ENCODE measurements at places on chromosomes 1 and 21.

- no peak for DNase-seq
These were observed 16.8 kb downstream of the LRP8 start for GRCh38 chr1:53310847-53311681.

DNA sequence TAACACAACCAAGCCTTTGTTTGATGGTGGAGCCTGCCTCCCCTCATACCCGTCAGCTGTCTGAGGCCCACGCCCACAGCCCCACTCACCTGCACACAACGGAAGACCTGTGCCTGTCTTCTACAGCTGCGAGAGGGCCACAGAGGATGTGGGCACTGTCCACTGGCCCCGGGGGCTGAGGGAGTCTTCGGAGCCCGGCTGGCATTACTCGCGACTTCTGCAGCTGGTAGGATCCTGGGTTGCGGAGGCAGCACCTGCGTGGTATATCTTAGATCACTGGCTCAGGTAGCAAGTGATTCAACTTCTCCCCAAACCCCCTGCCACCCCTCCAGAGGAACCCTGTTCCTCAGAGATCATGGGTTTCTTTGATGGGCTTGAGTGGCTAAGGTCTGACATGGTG, 109.9 kb downstream of the EDEM3 start:
- DNase-seq, result no peak

GRCh38 chr1:64925594-64925993, 40.8 kb downstream of the JAK1 start:
- no peak for DNase-seq

DNA sequence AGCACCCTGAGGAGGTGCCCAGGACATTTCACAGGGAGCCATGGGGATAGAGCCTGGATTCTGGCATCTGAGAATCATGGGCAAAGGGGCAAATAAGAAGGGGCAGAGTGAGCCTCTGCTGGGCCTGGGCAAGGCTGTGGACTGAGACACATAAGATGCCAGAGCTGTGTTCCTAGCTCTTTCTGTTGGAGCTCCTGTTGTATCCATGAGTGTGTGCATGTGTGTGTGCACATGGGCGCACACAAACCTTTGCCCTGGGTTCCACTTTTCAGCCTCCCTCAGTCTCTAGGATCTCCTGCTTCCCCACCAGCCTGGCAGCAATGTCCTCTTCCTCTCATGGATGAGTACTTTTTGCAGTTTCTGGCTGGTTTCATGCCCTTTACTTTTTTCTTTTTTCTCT, 44.0 kb downstream of the ATF3 start:
- no peak for DNase-seq

GRCh38 chr21:15430577-15430976, 299.2 kb upstream of the USP25 start:
- no peak for DNase-seq

GRCh38 chr1:86429835-86430234, 5.9 kb downstream of the CLCA2 start:
- DNase-seq, result no peak

DNA sequence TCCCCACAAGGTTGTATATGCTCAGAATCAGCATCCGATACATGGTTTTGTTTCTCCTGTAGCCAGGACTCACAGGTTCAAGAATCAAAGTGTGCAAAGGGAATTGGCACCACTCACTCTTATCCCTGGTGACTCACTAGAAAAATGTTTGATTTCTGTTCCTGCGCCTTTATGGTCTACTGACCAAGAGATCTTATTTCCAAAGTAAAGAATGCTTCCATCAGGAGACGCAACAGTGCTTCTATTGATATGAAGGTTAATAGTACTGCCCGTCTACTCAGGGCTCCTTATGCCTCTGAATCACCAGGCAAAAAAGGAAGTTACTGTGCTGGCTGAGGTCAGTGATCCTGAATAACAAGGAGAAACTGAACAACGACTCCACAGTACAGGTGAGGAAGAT, 1392.0 kb upstream of the PRMT6 start:
- no peak for DNase-seq

GRCh38 chr1:111218701-111219556, 8.6 kb upstream of the CHI3L2 start:
- DNase-seq, result no peak

DNA sequence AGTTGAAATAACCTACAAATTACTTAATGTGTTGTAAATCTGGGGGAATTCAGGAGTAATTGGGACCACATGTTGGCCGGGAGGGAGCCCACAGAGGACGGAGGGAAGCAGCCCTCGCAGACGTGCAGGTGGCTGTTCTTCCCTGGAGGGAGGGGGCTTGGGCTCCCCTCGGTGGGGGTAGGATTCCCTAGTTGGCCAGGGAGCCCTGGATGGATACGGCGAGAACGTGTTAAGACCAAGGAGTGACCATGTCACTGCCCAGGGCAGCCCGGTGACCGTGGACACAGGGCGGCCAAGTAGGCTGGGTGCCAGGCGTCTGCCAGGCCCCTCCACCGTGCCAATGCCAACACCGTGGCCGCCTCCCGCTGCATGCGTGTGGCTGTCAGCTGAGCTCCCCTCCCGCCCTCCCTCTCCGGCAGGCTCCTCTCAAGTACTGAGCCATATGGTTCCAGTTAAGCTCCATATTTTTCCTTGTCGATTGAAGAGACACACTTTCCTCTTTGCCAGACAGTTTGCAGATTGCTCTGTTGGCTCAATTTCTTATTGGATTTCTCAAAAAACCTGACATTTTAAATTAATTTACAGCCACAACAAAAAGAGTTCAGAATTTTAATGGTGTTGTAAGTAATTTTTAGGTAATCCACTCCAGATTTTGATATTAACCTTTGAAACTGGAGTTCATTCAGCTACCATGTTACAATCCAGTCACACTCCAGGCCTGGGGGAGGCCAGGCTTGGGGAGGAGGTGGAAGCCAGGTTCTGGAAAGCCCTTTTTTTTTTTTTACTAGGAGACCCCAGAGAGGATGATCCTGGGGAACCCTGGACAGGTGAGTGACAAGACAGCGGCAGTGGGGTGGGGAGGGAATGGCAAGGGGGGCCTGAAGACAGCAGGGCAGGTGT, 71.2 kb downstream of the CASZ1 start:
- no peak for DNase-seq

- no peak for DNase-seq
These were observed 1754.2 kb downstream of the BRINP3 start for GRCh38 chr1:188723332-188724020.

DNA sequence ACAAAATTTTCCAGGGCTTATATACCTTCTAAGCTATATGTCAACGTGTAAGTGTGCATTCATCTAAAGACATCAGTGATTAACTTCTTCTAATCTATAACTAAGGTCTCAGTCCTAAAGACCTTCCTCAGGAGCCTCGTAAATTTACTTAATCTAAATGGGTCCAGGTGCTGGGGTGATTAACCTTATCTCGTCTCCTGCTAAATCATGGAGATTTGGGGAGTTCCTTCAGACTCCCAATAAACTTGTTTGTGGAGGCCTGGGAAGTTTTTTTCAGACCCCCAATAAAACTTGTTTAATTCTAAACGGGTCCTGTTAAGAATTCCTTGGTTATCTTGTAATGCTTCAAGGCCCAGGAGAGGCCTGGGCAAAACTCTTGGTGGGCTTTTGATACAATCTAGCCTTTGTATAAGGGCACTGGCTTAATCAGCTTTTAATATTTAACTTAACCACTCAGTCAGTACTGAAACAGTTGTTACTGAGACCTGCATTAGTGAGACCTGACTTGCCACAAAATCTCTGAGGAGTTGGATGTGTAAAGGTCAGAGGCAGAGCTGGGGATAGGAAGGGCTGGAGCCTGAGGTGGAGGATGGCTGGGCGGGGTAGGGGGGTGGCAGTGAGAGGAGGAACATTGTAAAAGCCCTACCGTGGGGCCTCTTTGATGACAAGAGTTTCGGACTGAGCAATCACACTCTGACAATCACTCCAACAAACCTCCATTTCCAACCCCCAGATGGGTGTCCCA, 6.2 kb upstream of the HMGCS2 start:
- no peak for DNase-seq

GRCh38 chr1:116795482-116795829, 41.2 kb downstream of the CD2 start:
- DNase-seq, result no peak

GRCh38 chr1:216723274-216723780, at the start of gene ESRRG:
TSS of gene ESRRG (minus strand) at chr1:216723429. CDS start at chr1:216723299, 130 bp downstream.
- DNase-seq, result peak; percentile 60

DNA sequence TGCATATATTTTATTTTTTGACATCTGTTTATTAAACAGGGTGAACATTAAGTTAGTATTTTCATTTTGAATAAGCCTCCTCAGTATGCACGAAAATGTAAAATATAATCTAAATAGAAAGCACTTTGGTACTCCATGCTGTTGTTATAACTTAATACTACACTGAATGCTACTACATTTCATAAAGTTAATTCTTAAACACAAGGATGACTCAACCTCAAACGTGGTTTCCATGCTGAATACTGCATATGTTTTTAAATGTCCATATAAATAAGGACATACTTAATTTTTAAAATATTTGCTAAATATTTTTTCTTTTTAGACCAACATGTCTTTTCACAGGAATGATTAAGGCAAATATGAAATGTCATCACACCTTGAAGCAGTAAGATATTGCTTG, 83.9 kb downstream of the USP24 start:
- no peak for DNase-seq

All from HEK293T (cell line).